Nephron progenitor cell (in vitro differentiated cells): ENCODE measurements at places on chromosomes 12 and 14.

- no peak for DNase-seq
Observed at GRCh38 chr12:13200841-13201240, 4.3 kb downstream of the EMP1 start.

- DNase-seq: no peak
Observed at GRCh38 chr12:52446367-52447045, 5.4 kb downstream of the KRT6B start.

DNA sequence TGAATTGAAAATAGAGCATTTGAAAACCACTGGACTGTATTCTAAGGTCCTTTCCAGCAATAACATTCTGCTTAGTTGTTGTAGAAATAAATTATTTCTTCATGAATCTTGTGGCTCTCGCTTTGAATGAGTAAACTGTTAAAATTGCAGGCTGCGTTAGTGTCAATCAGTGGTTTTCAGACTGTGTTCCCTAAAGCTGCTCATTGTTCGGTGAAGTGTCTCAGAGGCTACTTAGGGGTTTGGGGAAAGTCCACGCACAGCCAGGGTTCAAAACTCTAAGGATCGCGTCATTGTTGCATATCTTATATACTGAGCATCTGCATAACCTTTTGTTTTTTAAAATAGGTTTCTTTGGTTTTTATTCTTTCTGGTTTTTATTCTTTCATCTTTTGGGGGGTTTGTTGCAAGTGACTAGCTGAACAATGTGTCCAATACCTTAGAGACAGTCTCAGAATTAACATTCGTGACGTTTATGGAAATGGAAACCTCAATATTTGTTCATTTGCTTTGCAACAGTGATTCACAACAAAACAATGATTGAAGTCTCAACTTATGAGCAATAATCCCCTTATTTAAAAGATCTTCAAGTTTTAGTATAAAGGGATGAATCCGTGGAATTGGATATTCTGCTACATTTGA lies 108.1 kb downstream of the TTLL5 start:
- DNase-seq: no peak

DNA sequence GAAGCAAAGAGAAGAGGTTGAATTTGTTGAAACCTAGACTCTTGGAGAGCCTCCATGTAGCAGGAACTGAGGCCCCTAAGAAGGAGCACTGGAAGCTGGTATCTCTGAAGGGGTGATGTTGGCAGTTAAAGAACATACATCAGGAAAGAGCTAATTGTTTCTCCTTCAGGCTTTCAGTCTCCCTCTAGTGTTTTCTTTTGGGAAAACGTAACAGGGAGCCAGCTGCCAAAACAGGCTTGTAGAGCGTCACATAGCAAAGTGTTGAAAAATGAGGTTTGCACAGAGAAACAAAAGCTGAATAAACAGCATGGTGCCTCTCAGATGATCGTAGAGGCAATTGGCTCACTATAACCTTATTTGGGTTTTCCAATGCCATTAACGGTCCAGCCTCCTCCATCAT lies 46.9 kb upstream of the CAND1 start:
- DNase-seq: no peak

GRCh38 chr12:39813776-39814175 lies 194.2 kb upstream of the ABCD2 start:
- DNase-seq: no peak

- DNase-seq: no peak
Observed at GRCh38 chr14:37596790-37597472, 1.5 kb downstream of the TTC6 start.

- DNase-seq: peak; percentile 83
Observed at GRCh38 chr12:55738123-55739024, 4.5 kb upstream of the GDF11 start.

- DNase-seq: no peak
Observed at GRCh38 chr14:70789361-70789760, 20.0 kb downstream of the MAP3K9 start.

- DNase-seq: no peak
Observed at GRCh38 chr12:57066245-57066644, 12.3 kb downstream of the NEMP1 start.

- DNase-seq: no peak
Observed at GRCh38 chr14:88950069-88950468, 125.6 kb downstream of the TTC8 start.

DNA sequence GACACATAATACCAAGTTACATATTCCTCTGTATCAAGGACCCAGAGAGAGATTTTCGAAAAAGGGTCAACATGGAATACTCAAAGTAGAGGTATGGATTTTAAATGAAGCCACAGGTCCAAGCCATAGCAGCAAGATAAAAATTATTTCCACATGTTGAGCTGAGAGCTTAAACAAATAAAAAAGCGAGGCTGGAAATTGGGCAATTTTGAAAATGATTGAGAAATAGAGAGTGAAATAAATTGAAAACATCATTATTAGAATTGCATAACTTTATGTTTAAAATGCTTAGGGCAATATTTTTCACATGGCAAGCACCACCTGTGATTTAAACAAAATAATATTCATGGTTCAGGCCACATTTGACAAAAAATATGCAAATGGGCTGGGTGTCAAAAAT lies 1251.0 kb upstream of the USP15 start:
- DNase-seq: no peak

DNA sequence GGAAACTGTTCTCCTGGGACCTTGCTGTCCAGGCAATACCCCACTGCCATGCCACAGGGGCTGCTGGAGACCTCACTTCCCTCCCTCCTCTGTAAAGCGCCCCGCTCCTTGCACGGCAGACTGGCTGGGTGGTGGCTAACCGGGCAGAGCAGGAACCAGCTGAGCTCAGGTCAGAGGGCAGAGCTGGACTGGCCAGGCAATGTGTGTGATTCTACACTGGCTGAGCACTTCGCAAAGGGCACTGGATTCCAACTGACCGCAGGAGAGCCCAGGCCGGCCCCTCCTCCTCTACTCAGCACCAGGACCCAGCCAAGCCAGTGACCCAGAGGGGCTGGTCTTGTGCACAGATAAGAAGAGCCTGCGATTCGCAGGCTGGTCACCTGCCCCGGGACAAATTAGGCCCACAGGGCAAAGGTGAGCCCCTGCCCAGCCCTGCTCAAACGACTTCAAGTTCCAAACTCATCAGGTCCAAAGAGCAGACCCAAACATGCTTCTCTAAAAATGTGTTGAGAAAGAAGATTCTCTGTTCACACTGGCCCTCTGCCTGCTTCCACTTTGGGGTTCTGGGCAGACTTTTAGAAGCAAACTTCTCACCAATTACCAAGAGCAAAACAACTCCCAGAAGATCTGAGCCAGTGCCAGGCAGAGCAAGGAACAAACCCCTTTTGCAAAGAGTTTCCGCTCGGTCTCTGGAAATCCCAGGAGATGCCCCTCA lies 54.9 kb upstream of the DIO3 start:
- no peak for DNase-seq

- no peak for DNase-seq
Observed at GRCh38 chr14:81450100-81450531, 50.0 kb upstream of the STON2 start.

GRCh38 chr12:130547480-130548155 lies 168.5 kb downstream of the RIMBP2 start:
- DNase-seq: no peak
